NCI-H2227 treated with DMSO at 0.1 percent for 48 hours (cell line): ENCODE measurements at places on chromosomes 2 and 18.

DNA sequence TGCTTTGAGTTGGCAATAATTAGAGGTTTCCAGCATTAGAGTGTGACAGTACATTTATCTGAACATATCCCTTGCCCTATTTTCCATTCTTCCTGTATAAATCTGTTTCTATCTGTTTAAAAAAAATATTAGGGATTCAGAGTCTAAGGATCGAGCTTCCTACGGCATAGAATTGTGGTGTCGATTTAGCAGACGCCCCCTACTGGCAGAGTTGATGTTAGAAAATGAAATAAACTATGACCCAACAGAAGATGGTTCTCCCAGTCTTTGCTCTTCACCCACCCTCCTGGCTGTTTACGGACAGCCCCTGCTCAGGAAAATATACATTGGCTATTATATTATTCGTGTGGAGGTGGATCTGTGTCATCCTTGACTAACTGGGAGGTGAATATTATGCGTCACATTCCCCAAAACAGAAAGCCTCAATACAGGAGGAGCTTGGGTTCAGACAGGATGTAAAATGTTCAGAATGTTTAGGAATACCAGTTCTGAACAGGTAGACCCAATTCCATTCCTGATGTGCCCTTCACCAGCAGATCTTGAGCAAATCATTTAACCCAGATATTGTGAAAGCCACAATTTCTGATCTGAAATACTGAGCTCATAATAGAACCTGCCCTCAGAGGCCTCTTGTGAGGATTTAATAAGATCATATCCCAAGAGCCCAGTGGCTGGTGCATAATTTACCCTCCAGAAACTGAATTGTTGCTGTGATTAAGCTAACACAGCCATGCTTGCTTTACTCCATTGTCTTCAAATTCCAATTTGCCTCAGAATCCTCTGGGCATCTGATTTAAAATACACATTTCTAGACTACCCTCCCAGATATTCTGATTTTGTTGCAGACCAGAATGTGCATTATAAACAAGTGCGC is 10.8 kb upstream of the ERMN start:
- DNase-seq, result peak; percentile 61

DNA sequence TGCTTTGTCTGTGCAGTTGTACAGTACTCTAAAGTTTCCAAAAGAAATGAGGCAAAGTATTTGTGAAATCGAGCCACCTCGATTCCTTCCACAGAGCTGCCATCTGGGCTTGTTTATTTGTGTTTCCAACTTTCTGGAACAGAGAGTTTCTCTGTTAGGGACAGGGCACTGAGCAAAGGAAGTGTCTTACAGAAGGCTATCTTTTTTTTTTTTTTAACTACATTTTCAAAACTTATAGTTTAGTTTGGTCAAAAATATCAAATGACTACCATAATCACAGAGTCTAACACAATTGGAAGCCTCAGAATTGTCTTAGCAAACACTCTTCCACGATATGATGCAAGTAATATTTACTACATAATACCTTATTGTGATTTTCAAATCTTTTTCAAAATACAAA is 796 bp downstream of the RFTN2 start:
- no peak for DNase-seq

DNA sequence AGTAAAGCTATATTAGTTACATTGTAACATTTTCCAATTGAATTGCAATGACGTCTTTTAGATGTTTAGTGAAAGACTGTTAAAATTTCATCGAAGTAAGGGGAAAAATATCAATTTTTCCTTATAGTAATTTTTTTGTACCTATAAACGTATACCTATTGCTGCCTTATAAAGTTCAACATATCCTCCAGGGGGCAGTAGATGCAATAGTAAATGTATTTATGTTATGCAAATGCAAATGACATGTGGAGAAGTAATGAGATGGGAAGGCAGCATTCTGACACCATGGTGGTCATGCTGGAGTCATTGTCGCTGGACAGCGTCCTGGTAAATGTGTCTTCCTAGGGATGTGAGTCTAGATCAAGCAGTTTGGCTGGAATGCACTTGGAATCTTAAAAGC is 38.7 kb downstream of the MSTN start:
- DNase-seq, result peak; percentile 17

DNA sequence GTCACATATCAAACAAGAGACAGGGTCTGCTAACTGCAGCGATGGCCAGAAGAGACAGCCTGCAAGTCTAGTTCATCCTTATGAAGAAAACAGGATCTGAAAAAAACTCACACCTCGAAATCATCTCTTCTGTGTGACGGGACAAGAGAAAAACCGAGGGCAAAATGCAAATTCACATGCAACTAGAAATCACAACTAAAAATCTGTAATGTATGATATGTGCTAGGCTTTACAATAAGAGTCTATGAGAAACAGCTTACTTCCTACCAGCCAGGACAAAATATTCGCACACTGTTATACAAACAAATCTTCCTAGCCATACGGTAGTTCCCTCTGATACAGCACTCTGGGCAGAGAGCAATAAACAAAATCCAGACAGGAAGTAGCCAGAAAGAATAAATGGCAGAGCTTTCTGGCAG is 48.8 kb downstream of the ANKRD44 start:
- DNase-seq, result no peak

DNA sequence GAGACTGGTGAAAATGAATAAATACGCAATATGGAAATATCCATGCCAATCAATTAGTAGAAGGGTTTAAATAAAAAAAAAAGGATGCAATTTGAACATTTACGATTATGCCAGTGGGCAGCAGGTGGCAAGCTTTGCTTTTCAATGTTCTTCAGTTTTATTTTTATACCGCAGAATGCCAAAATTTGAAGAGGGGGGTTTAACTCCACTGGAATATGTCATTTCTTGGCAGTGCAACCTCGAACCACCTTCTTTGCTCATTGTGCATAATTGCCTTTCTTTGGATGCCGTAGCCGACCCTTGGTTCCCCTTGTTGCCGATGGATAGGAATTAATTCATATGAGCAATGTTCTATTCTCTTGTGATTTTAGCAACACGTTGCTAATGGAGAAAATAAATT is 88.0 kb downstream of the LTBP1 start:
- DNase-seq, result no peak

DNA sequence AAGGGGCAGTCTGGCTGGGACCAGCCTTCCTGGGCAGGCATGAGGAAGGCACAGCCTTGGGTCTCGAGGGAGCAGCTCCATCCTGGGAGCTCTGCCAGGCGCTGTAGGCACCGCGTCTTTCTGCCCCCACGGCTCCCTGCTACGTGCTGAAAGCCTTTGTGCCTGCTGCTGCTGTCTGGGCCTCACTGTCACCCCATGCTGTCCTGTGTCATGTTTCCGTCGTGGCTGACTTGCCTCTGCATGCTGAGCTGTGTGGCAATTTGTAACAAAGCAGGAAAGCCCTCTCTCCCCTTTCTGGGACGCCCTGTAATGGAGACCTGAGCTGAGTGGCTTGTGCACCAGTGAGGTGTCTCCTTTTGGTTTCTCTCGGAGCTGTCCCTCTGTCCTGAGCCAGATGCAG is 152.5 kb downstream of the TSN start:
- DNase-seq, result no peak

- no peak for DNase-seq
Measured at GRCh38 chr2:225739328-225739727, 339.8 kb downstream of the NYAP2 start.

DNA sequence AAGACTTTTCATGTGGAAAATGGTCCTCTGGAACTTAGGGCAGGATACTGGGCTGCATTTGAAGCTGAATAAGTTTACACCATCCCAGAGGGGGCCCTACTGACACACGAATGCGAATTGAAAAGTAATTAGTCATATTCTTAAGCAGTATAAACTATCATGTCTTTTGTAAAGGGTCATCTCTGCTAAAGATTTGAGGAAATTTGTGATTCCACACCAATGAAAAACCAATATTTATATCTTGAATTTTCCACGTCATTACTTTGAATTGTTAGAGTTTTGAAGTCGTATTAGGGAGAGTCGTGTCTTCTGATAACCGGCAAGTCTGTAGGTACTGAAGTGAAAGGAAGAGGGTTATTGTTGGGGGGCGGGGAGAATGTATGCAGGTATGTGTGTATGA is 4.1 kb upstream of the OTX1 start:
- DNase-seq, result no peak

DNA sequence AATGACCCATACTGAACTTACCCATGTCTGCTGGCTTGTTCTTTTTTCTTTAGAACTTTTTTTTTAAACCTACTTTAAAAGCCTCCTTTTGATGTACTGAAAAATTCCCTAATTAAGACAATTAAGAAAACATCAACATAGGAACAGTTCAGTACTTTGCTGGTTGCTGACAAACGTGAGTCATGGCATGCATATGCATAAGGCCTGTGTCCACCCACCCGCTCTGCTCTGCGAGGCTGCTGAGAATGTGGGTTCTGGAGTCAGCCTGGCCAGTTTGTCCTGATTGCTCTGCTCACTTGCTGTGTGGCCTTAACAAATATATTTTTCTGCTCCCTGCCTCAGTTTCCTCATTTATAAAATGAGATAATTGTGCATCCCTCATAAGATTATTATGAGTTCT is 27.3 kb downstream of the LAMA3 start:
- no peak for DNase-seq

DNA sequence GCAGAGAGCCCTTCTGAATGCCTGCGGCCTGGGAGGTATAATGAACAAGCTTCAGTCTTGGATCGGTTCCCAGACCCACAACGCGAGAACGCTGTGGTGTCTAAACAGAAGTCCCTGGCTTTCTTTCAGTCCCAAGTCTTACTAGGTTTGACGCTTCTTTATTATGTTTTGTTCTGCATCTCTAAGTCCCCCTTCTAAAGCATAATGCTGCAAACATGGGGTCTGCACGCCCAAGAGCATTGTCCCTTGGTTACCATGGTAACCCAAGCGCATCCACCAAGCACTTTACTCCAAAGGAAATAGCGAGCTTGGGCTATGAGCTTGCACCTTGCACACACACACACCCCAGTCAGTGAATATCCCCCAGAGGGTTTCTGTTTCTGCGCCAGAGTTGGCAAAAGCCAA is 193.7 kb downstream of the INO80D start:
- DNase-seq, result peak; percentile 86

DNA sequence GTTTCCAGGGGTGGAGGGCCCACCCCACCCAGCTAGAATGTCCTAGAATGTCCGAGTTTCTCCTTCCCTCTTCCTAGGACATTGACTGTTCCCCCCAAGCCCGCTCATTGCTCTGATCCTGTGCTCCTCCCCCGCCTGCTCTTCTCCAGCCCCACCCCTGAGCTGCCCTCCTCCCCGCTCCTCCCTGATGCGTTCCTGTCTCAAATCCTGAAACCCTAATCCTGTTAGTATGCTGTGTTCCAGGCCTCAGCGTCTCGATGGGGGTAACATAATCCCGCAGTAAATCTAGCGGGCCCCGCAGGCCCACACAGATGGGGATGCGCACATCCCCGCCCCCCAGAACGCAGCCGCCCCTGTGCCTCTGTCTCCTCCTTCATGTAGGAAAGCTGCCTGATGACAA is 51.3 kb downstream of the NRP2 start:
- DNase-seq, result no peak

DNA sequence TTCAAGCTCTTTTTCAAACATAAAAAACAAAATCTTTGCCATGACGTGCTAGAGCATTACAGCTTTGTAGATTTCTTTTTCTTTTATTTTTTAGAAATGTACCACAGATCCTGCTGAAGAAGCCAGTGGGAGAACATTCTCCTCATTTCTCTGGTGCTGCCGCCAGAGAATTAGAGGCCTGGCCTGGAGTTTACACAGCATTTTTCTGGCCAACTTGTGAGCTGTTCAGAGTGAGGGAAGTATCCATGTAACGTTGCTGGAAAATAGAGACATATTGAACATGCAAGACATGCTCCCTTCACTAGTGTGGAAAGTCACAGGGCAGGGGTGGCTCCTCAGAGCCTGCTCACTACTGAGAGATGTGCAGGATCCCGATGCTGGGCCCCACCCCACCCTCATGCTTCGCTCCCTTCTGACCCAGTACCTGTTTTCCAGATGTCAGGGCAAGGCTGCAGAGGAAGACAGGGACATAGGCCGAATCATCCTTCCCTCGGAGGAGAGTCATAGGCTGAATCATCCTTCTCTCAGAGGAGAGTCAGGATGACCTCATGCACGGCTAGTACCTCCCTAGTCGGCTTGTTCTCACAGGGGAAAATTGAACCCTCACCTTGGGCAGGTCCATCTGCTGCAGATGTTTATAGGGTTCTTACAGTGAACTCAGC is 298.5 kb downstream of the INSIG2 start:
- no peak for DNase-seq

GRCh38 chr2:132776287-132776686 is 106.3 kb upstream of the LYPD1 start:
- no peak for DNase-seq

GRCh38 chr2:120253021-120253882 is 600 bp downstream of the RALB start:
- DNase-seq, result peak; percentile 59

DNA sequence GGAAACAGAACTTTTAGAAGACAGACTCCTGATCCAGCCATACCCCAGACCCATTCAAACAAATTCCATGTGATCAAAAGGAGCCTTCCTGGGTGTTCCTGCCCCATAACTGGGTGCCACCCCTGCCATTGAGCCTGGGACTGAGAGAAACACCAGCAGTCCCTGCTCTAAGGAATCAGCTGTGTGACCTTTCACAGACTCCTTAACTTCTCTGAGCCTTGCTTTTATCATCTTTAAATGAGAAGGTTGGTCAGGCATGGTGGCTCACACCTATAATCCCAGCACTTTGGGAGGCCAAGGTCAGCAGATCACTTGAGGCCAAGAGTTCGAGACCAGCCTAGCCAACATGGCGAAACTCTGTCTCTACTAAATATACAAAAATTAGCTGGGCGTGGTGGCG is 20.6 kb downstream of the CIDEA start:
- no peak for DNase-seq

GRCh38 chr2:147845411-147845971 is 662 bp downstream of the ACVR2A start:
- peak; percentile 70 for DNase-seq

GRCh38 chr2:172085460-172086159 is at the start of gene DLX1:
Gene DLX1 (plus strand): TSS chr2:172085507. CDS start chr2:172085678, 171 bp downstream.
- no peak for DNase-seq

DNA sequence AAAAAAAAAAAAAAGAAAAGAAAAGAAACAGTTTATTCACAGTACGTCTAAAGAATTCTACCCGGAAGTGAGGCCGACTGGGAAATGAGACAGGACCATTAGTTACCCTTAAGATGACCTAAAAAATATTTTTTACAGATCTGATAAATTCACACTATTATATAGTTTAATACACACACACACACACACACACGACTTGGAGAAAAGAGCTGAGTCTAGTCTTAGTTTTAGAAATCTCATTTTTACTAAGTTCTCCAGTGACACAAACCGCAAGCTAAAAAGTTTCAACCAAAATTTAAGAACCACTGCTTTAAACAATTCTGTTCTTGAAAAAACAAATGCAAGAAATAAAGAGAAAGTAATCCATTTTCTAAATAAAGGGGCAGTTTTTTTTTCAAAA is 27.1 kb downstream of the ST3GAL5 start:
- DNase-seq, result no peak

DNA sequence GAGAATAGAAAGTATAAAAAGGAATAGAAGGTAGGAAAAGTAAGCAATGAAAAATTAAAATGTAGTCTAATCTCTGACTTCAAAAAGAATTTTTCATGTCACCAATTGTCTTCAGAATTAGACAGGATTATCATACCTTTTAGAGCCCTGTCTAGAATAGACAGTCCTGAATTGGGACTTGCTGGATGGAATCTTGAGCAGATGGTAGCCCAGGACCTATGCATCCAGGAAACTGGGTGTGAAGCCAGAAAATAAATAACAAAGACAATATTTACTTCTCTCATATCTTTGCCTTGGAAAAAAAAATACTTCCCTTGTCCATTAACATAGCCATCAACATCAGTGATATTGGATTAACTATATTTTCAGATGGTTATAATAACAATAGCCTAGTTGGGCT is 97.8 kb upstream of the UNC80 start:
- DNase-seq, result no peak

- DNase-seq, result no peak
Measured at GRCh38 chr18:77249569-77250500, at the start of gene GALR1. Gene GALR1 (plus strand): TSS chr18:77249848. CDS start chr18:77250549, 701 bp downstream.
